ENCODE measurements at places on chromosomes 5 and 9.

- no peak for DNase-seq
Measured at GRCh38 chr9:126113176-126113575, 213.5 kb upstream of the MVB12B start.

GRCh38 chr9:18463991-18464390 is 10.0 kb upstream of the ADAMTSL1 start:
- no peak for DNase-seq

GRCh38 chr5:174545926-174546325 is 178.5 kb upstream of the MSX2 start:
- no peak for DNase-seq

- no peak for DNase-seq
Measured at GRCh38 chr5:80937584-80938356, 22.4 kb upstream of the RASGRF2 start.

GRCh38 chr5:65882278-65882677 is 44.1 kb upstream of the ERBIN start:
- no peak for DNase-seq

GRCh38 chr5:14588145-14588544 is 6.6 kb downstream of the OTULINL start:
- no peak for DNase-seq

GRCh38 chr5:72035831-72036230 is 71.4 kb upstream of the MAP1B start:
- DNase-seq, result no peak

DNA sequence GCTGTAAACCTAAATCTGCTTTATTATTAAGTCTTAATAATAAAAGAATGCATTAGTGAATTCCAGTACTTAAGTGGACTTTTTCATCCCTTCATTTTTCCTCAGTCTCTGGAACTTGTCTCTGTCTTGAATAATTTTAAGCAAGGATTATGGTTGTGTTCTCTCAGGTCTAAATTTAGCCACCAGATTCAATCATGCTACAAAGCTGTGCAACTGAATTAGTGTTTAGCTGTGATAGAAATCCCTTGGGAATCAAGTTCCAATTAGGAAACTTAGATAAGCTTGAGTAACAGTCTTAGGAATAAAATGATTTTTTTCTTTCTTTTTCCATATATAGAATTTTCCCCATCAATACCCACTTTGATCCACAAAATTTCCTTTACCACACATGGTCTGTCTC is 104.3 kb downstream of the PLPPR1 start:
- no peak for DNase-seq

DNA sequence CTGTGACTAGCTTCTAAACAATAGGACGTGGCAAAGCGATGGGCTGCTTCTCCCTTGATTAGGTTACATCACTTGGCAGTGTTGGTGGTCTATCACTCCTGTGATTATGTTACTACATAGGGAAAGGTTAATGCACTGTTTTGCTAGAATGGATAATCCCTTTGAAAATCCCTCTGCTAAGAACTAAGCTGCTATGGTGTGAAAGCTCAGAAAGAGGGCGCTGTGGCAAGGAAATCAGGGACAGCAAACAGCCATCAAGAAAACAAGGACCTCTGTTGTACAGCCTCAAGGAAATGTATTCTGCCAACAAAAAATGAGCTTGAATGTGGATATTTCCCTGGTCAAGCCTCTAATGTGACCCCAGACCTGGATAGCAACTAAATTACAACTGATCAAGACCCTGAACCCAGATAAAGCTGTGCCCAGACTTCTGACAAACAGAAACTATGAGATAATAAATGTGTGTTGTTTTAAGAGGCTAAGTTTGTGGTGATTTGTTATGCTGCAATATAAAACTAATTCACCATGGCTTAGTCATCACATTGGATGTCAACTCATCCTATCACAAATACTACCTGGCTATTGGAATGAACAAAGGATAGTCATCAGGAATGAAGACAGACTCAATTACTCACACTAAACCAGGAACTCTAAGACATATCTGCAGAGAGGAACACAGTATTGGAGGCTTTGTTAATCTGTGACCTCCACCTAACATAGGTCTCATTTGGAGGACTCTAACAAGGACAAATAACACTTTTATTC is 1215.9 kb downstream of the EFNA5 start:
- no peak for DNase-seq

GRCh38 chr9:81575956-81576355 is 113.4 kb downstream of the TLE1 start:
- no peak for DNase-seq

GRCh38 chr5:113319256-113320053 is 115.3 kb downstream of the TSSK1B start:
- no peak for DNase-seq

DNA sequence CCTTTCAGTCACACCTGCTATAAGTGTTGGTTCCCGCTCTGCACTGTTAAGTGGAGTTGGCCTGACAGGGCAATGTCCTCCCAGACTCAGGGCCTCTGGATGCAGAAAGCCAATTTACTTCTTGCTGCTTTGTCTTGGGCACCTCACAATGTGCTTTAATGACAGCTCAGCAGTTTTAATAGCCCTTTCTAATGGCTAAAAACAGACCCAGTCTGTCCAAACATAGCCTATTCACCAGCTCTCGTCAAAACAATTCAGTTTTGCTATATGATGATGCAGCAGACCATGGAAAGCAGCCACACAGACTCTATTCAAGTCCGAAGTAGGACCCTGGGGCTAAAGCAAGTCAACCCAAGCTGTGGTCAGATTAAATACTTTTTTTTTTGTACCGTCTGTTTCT is 529.1 kb upstream of the SEMA6A start:
- DNase-seq, result no peak

GRCh38 chr9:92468206-92468605 is 14.1 kb downstream of the ASPN start:
- no peak for DNase-seq

DNA sequence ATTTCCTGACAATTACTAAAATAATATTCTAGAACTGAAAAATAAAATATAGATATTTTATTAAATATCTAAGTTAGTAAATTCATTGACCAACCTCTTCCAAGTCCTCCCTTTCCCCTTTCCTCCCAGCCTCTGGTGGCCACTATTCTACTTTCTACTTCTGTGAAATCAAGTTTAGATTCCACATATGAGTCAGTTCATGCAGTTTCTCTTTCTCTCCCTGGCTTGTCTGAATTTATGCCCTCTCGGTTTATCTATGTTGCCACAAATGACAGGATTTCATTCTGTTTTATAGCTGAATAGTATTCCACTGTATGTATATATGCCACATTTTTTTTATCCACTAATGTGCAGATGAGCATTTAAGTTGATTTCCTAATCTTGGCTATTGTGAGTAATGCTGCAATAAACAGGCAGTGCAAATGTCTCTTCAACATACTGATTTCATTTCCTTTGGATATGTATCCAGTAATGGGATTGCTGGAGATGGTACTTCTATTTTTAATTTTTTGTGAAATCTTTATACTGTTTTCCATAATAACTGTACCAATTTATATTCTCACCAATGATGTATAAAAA is 52.3 kb downstream of the WDR36 start:
- no peak for DNase-seq

DNA sequence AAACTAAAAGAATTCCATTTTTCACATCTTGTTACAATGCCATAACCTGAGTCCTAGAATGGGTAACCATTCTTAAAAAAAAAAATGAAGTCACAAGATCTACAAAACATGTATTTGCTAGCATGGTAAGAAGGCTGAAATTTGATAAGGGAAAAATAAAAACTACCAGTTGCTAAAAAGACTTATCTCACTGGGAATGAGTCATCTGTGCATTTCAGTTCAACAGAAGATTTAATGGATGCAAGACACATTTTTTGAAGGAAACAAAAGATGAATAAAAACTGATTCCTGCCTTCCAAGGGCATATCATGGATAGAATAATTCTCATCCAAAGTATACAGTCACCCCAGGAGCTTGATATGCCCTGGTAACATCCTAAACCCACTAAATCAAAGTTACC is 47.2 kb downstream of the SGTB start:
- DNase-seq, result no peak

DNA sequence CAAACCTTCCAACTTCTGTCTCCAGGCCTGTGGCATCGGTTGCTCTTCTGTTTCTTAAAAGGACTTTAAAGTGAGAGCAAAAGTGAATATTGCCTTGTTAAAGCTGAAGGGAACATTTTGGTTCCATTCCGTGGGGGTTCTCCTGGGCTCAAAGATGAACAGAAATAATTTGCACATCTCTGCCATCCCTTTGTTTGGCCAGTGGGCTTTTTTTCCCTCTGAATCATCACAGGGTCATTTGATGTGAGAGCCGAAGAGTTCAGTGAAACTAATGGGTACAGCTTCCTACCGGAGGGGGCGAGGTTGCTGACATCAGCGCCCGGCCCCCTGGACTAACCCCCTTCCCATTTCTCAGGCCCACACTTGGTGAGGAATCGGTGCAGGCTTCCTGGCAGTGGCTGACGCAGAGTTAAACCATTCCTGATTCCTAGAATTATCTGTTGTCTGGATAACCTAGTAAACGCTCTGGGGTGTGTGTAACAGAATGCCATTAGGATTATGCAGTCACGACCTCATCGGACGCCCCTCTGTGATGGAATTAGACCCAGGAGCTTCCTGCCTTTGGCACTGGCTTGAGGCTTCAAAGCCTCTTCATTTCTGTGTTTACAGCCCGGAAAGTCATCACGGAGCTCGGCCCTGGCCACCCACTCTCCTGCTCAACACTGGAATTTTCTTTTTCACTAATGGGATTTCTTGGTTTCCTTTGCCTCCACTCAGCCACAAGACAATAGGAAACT is 61.6 kb upstream of the RPL26L1 start:
- DNase-seq, result no peak

DNA sequence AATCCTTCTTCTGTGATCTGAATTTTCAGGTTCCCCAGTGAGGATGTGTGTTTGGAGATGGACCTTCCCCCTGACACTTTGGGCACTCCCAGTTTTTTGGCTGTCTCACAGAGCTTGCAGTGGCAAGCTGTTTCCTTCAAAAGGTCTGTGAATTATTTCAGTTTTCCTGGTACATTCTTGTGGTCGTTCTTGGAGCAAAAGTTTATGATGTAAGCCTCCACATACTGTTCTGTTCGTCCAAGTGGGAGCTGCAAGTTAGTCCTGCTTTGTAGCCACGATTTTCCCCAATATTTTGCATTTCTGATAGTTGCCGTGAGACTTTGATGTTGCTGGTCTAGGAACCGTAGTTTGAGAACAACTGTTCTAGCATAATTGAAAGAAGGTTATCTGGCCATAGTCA is 88.3 kb downstream of the MTAP start:
- DNase-seq, result no peak

DNA sequence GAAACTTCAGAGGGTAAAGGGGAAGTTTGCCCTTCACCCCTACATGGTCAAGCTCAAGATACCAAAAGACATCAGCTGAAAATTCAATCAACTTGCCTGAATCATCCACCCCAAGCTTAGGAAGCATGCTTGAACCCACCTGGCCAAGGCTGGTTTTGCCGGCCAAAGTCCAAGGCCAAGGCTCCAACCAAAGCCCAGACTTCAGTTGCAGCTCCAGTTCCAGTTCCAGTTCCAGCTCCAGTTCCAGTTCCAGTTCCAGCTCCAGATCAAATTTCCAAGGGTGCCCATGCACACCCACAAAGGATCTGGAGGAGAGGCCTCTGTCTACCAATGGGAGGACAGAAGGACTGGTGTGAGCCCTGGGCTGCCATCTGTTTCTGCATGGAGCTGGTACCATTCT is 4.6 kb upstream of the SERINC5 start:
- no peak for DNase-seq

- DNase-seq, result no peak
Measured at GRCh38 chr5:121199216-121199999, 652.3 kb upstream of the FTMT start.

GRCh38 chr5:3121813-3122212 is 370.3 kb upstream of the IRX2 start:
- DNase-seq, result no peak
